DMS79 treated with DMSO at 0.1 percent for 48 hours (cell line): ENCODE measurements at places on chromosomes 16 and 17.

DNA sequence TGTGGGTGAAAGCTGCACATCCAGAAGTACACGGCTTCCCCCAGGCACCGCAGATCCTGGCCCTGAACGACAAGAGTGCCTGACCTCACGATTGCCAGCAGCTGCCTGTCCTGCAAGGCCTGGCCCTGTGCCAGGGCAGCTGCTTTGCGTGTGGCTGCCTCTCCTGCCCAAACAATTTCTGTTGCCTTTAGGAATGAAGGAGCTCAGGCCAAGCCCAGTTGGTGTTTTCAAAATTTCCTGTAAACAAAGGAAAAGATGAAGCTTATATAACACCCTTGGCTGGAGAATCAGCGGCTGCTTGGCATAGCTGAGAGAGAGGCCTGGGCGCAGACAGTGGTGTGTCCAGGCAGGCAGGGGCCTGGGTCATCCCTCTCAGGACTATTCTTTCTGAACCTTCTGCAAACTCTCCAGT lies 11.7 kb upstream of the SLC47A2 start:
- peak; percentile 58 for DNase-seq

DNA sequence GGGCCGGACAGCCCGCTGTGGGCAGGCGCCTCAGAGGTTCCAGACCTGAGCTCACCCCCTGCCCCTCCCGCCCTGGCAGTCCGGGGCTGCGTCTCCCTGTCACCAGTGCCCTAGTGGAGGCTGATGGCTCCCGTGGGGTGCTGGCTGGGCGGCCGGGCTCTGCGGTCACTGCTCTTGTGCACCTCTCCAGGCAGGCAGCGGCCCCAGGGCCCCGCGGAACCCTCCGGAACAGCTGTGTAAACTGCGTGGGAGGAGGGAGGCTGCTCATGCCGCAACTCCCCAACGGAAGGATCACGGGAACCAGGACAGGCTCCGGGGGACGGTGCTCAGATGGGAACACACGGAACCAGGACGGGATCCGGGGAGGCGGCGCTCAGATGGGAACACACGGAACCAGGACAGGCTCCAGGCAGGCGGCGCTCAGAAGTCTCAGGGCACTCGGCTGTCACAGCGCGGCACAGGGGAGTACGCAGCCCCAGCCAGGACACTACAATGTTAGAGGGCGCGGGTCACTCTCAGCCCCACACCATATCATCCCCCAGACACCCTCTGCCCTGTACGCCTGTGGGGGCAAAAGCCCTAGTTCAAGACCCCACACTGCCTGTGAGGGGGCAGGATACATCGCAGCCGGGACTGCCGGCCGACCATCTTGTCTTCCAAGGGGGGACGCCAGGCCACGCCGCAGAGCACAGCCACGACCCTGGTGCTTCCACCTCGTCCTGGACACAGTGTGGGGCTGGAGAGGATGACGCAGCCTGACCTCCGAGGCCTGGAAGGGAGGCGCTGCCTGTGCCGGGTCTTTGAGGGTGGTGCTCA lies 74.0 kb upstream of the GNG13 start:
- no peak for DNase-seq

DNA sequence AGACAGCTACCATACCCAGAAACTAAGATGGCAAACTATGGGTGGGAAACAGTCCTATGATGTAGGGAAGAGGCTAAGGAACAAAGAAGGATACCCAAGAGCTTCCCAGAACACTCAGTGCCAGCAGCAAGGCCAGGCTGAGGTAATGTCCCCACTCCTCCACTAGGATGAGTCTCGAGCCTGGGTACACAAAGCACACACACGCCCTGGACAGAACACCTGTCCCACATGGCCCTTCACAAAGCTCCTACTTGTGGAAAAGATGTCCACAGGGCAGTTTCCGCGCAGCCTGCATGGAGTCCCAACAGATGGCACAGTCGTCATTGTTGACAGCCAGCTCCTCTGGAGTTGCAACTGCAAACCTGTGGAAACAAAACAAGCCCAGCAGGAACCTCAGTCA lies 23.9 kb downstream of the AMFR start:
- no peak for DNase-seq

DNA sequence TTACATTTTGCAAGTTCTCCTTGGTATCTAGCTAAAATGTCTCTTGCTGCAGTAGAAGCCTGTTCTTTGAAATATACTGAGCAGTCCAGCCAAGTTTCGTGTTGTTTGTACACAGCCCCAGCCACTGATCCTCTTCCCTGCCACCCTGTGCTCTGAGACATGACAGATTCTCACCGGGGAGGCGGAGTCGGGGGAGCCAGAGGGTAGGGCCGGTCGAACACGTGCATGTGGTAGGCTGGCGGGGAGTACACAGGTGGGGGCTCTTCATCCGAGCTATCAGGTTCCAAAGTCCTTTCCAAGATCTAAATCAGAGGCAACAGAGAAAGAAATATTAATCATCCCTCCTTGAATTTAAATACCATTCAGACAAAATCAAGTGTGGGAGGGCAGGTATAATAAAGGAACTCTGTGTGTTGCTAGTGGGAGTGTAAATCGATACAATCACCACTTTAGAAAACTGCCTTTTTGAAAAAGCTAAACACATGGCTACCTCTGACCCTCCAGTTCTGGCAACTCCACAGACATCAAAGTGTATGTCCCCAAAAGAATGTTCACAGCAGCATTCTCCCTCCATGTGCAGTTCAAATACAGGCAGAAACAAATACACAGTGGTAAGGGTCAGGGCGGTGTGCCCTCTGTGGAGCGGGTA lies 29.7 kb upstream of the MRPS23 start:
- no peak for DNase-seq

DNA sequence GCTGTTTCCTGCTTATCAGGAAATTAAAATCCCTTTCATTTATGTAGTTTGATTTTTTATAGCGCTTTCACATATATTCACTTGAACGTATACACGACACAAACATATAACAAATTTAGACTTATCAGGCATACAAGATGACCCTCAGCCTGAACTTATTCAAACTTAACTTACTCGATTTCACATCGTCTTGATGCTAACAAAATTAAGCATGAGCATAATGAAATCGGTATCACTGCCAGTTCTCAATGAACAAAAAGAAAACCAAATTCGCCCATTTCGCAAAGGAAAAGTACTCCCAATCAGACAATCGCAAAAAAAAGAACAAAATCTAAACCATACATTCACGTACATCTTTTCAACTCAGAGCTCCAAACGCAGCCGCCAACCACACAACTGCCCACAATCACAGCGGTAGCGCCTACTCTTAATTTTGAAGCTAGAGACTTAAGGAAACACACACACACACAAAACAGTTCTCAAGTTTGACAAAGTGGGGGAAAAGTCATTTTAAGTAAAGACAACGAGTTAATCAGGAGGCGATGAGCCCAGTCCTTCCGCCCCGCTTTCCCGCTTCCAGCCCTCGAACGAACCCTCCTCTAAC lies 1.1 kb downstream of the GJC1 start:
- DNase-seq, result peak; percentile 48

GRCh38 chr17:77640916-77641605 lies 317.4 kb upstream of the TNRC6C start:
- DNase-seq, result no peak

DNA sequence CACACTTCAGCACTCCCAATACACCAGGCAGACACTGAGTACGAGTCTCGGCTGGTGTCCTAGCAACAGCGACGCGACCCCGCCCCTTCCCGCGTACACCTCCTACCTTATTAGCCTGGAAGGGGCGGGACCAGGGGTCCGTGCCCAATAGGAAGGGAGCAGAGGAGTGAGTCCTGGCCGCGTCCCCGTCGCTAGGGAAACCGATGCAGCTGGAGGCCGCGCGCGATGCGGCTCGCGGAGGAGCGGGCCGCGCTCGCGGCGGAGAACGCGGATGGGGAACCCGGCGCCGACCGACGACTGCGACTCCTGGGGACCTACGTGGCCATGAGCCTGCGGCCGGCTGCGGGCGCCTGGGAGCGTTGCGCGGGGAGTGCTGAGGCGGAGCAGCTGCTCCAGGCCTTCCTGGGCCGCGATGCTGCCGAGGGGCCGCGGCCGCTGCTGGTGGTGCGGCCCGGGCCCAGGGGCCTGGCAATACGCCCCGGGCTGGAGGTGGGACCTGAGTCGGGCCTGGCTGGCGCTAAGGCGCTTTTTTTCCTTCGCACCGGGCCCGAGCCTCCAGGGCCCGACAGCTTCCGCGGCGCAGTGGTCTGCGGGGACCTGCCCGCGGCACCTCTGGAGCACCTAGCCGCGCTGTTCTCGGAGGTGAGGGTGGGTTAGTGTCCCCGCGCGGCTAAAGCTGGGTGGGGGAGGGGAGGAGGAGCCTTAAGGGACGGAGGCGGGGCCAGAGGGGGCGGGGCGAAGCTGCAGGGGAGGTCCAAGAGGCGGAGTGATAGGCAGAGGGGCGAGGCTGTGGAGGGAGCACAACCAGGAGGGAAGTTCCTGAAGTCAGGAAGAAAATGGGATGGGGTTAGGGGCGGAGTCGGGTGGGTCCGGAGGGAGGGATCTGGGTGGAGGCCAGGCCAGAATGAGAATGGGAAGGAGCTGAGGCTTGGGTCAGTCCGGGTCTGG lies at the start of gene DNAH9:
Gene DNAH9, plus strand, starts transcription at position 197 of the 948 bp plus-strand sequence. Its CDS starts 29 bp downstream, at position 226.
- no peak for DNase-seq

- no peak for DNase-seq
These were observed 117.4 kb downstream of the DNAH3 start for GRCh38 chr16:21033264-21033663.

DNA sequence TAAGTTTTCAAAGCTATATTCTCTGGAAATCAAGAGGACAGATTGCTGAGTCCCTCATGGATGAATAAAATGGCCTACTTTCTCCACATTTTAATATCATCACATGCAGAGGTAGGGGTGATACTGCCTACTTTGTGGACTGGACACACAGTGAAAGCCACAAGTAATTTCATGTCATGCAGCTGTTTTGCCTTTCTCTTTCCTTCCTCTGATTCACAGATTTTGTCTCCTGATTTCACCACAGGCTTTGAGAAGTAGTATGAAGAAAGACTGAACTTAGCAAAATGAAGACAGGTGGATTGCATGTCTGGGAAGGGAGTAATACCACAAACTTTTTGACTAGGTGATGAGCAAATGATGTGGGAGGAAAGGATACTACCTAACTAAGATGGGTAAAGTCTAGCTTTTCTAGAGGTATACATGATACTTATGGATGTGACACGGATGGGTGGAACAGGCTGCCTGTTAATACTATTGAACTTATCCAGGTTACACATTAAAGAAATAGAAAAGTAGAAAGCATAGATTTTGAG lies 478.4 kb upstream of the GOT2 start:
- DNase-seq, result no peak

- DNase-seq, result no peak
These were observed 92.9 kb downstream of the TBC1D16 start for GRCh38 chr17:79942591-79943346.

GRCh38 chr17:58947824-58948223 lies 158.9 kb downstream of the TRIM37 start:
- DNase-seq, result no peak
